ENCODE measurements at places on chromosomes 7 and 10.

DNA sequence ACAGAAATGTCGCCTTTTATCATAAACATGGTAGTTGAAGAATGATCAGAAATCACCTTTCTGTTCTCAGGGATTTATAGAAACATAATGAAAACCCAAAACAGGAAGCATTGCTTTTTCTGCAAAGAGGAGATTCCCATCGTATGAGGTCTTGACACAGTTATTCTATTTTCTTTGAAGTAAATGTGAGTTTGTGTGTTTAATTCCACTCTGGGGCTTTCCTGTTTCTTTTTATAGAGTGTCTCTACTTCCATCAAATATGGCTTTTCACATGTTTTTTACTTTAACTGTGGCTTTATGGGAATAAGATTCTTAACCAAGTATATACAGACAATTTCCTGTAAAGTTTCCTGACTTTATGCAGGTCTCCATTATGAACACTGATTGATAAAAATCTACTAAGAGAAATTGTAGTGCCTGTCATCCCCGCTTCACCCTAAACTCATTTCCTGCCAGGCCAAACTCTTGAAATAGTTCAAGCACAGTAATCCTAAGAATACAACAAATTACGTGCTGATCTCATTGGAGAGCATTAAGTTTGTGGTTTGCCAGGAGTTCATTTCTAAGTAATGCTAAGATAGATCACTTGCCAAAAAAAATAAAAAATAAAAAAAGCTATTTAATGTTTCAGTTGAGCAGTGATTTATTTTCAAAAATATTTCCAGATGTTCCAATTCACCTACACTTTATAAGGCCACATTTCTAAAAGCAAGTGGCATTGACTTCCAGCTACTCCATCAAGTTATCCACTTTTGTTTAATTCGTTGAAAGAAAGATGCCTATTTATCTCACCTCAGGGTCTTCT is 52.2 kb upstream of the SEC61G start:
- DNase-seq: no peak

DNA sequence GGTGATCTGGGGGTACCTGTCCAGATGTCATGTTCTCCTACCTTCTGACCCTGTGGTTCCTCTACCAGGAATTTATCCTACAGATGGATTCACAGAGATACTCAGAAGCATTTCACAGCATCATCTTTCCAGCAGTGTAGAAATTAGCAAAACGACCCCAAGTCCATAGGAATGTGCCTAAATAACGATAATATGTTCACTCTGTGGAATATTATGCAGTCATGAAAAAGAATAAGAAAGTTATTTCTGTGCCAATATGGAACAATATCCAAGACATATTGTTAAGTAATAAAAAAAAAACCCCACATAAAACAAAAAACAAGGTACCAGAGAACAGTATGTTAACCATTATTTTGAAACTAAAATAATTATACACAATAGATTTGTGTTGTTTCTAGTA is 123.8 kb upstream of the SDK1 start:
- no peak for DNase-seq

DNA sequence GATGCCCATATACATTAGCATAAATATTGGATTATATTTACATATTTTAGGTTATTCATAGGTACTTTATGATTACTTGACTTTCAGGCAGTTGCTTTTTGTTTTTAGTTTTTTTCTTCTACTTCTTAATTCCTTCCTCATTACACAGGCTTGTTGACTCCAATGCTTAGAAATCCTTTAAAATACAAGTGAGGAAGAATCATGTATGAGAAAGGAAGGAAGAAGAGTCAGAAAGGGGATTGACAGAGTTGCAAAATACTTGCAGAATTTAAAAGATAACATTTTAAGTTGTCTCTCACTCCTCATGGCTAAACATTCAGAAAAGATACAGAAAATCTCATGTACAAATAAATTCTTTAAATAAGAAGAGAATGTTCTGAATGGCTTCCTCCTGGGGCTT is 61.9 kb downstream of the ATXN7L1 start:
- no peak for DNase-seq

- no peak for DNase-seq
These were observed 2.9 kb downstream of the HKDC1 start for GRCh38 chr10:69223028-69223342.

DNA sequence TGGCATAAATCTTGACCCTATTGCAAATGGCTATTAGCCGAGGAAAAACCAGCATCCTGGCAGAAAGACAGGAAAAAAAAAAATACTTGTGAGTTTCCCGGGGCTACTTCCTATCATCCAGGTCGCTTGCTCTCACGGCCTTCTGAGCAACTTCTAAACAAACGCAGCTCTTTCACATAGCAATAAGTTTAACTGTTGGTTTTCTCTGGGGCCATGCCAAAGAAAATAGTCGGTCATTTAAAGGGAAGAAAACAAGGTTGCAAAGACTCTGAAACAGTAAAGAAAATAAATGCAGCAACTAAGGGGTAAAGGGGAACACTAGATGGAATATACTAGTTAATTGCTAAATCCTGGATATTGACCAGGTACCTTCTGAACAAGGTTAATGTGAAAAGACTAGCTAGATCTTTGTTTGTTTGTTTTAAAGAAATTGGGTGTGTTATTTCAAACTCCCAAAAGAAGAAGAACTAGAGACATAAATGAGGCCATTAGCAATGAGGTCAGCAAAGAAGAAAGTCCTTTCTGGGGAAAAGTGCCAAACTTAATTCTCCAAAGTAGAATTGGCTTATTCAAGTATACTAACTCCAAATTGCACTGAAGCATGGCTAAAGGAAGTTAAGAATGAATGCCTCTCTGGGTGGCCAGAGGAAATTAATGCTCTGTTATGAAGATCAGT is 54.2 kb downstream of the SLC39A12 start:
- peak; percentile 34 for DNase-seq

GRCh38 chr7:139571190-139571589 is 47.7 kb downstream of the CLEC2L start:
- no peak for DNase-seq

DNA sequence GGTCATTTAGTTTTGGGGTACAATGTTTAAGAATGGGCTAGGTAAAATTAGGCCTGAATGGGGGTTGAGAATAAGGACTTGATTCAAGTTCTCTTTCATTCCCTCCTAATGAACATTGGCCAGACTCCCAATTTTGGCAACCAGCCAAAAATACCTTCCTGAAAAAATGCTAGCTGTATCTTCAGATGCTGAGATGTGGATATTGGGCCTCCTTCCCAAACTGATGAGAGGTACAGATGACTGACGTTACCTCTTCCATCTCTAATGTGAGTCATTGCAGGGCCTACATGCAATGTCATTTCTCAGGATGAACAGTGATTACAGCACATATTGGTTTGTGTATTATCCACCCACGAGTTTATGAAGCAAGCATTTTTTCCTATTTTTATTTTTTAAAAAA is 151.6 kb downstream of the SND1 start:
- no peak for DNase-seq

GRCh38 chr7:153886506-153887441 is 165.4 kb upstream of the DPP6 start:
- peak; percentile 34 for DNase-seq

DNA sequence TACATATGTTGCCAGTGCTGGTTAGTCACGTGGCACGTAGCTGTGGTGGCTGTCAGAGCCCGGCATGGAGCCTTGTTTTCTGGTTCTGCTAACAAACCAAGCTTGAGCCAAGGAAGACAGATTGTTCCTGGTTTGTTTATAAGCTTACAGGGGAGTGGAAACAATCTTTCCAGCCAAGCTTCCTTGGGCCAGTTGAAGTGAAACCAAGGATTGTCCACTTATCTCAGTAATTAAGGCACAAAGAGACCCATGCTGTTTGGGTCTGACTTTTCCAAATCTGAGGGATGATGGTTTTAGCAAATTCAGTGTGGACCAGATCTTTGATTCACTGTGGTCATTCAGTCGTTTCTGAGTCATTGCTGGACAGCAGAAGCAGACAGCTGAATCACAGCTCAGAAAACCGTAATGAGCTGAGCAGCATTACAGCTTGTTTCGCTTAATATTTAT is 297.3 kb upstream of the COBL start:
- no peak for DNase-seq

DNA sequence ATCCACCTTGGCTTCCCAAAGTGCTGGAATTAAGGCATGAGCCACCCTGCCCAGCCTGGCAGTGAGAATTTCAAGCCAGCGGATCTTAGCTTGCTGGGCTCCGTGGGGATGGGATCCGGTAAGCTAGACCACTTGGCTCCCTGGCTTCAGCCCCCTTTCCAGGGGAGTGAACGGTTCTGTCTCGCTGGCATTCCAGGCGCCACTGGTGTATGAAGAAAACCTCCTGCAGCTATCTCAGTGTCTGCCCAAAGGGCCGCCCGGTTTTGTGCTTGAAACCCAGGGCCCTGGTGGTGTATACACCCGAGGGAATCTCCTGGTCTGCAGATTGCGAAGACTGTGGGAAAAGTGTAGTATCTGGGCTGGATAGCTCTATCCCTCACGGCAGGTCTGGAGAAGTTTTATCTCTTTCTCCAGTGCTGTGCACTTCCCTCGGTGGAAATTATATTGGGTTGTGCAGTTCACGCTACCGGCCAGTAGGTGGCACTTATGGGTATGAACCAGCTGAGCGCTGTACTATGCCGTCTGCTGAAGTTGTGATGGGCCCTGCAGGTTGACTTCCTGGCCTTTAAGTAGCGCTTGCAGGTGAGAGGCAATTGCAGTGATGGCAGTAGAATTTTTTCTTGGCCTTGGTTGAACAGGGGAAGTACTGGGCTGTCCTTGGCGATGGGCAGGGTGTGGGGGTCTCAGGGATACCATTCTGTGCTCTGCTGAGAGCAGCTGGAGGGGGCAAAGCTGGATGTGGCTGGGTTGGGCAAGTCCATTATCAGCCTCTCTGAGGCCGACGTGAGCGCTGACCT is 138.0 kb upstream of the MTPN start:
- DNase-seq: no peak

DNA sequence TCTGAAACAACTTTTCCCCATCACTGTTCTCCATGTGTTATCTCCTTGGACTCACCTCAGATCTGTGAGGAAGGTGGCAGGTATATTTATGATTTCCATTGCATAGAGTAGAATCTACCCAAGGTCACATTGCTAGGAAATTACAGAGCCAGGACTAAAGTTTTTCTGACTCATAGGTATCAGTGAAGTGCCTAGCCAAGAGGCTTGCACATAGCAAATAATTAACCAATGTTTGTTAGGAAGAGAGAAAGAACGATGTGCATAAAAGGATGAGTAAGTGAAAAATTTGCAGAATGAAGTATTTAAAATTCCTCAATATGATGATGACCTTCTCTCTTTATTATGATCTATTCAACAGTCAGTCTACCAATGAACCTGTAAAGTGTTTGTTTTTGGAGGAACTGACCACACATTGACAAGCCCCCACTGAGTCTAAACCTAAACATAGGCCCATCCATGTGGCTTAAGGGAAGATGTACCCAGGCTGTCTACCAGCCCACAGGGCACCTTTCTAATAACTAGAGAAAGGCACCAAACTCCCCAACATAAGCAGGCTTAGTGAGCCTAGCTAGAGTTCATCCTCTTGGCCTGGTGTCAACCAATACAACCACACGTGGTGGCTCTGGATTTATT is 252.9 kb upstream of the ZMIZ1 start:
- no peak for DNase-seq

DNA sequence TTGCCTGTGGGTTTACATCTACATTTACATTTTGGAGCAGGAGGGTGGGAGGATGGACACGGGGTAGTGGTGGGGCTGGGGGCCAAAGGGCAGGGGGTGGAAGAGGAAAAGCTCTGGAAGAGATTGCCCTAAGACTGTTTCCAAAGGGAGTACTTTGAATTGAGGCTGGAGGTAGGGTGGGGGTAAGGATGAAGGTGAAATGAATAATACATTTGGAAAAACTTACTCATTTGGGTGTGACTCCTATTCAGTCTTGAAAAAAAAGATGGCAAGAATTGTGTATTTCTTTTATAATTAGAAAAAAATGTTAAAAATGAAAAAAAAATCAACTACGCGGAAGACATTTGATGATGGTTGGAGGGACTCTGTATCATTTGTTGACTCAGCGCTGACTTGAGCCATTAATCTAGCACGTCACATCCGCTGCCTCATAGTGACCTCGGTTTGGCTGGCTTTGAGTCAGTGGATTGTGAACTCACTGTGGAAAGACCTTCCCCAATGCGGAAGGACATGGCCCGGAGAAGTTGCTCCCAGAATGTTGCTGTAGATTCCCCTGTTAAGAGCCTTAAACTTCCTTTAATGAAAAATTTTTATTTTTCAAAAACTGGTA is 2.8 kb downstream of the FAM180A start:
- DNase-seq: peak; percentile 57

- no peak for DNase-seq
These were observed 46.5 kb upstream of the ZNF479 start for GRCh38 chr7:57178768-57179139.

GRCh38 chr10:36375107-36375506 is 733.0 kb upstream of the FZD8 start:
- DNase-seq: no peak

DNA sequence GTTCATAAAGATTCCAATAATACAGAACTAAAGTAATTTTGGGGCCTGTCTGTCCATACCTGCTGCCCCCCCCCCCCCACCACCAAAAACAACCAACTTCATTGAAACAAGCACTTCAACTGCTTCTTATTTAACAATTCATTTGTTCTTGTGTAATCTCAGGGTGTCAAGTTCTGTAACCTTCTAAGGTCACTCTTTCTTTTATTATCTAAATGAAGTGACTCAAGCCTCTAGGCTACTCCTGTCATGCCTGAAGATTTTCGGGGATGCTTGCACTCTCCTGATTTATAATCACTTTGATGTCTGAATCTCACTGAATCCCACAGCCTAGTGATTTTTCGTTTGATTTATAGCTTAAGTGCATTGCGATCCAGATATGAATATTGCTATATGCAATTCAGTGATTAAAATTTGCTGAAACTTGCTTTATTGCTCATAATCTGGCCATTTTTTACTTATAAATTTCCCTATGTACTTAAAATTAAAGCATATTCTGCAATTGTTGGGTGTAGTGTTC is 27.2 kb downstream of the GARIN1A start:
- no peak for DNase-seq

Data from femur (tissue), 1 donor.